ENCODE measurements at places on chromosomes 6 and 20.

DNA sequence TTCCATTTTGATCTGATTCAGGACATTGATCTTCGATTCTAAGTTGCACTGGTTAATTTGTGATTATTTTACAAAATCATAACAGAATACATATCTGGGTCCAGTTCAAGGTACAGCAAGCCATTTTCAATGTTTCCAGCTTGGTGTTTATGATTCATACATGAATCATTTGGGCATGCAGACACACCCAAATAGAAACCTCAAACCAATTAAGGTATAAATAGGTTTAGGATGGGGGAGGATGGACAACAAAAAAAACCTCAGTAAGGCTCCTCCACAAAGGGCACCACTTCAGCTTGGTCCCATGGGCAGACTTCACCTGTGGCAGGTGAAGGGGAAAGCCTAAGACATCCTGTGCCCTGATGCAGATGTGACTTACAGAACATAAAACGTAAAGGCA lies 192.7 kb downstream of the KHDC1L start:
- no peak for DNase-seq

GRCh38 chr6:125013938-125014660 lies 51.9 kb downstream of the RNF217 start:
- no peak for DNase-seq

- no peak for DNase-seq
Measured at GRCh38 chr6:36912586-36912985, 26.8 kb downstream of the C6orf89 start.

DNA sequence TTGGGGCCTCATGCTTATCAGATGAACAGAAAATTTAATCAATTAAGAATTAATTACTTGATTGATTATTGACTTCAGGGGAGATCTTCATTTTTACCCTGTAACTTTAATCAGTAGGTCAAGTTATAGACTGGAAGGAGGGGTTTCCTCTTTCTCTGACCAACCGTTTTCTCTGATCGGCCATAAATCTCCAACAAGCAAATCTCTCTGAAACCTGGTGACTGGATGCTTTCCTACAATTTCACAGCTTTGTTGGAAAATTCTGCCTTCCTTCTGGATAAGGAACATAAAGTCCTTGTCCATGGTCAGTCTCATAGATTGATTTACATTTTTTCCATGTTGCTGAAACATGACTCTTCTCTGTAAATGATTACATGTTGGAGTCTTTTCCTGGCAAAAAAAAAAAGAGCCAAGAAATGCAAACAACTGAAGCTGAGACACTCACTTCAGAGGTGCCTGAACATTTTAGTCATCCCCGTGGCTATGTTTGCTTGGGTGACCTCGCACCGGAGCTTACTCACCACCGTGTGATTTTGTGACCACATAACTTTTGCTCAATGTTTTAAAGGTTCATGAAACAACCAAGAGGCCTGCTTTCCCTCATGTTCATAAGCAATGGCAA lies 31.0 kb downstream of the IRF4 start:
- no peak for DNase-seq

GRCh38 chr6:106252687-106253086 lies 72.9 kb downstream of the ATG5 start:
- DNase-seq: no peak

GRCh38 chr6:15524861-15525401 lies 137.9 kb downstream of the DTNBP1 start:
- no peak for DNase-seq

- no peak for DNase-seq
Measured at GRCh38 chr6:43990627-43991619, 136.3 kb downstream of the MRPL14 start.

GRCh38 chr6:139708337-139709199 lies 334.1 kb upstream of the CITED2 start:
- no peak for DNase-seq

GRCh38 chr6:41182069-41183034 lies 18.6 kb downstream of the TREML2 start:
- peak; percentile 40 for DNase-seq

- DNase-seq: no peak
Measured at GRCh38 chr6:57072108-57072507, 17.9 kb upstream of the ZNF451 start.

DNA sequence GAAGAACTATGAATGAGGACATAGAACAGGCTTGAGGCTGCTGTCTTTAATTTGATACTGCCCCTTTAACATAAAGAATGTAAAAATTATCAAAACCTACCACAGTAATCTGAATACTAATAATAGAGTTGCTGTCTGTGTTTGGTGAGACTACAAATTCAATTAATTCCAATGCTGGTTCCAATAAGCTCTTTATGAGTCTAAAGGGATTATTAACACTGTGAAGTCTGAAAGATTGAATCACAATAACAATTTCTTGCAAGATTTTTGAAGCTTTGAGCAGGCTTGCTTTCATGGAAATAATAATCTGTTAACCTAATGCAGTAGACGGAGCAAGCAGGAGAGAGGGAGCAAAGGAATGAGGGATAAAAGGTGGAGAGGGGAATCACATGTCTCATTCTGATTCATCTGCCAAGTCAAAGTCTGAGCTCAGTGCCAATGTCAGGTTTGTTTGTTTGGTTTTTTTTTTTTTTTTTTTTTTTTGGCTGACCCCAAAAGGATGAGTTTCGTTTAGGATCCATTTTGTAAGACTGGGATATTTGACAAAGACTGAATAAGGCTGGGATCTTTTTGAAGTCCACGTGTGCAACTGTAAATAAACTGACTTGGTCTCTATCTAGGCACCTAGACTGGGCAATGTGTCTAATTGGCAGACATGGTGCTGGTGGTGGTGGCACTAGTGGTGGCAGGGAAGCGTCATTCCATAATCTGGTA lies 211.6 kb downstream of the RNF144B start:
- DNase-seq: no peak

- no peak for DNase-seq
Measured at GRCh38 chr20:41140226-41141133, 3.1 kb downstream of the PLCG1 start.

DNA sequence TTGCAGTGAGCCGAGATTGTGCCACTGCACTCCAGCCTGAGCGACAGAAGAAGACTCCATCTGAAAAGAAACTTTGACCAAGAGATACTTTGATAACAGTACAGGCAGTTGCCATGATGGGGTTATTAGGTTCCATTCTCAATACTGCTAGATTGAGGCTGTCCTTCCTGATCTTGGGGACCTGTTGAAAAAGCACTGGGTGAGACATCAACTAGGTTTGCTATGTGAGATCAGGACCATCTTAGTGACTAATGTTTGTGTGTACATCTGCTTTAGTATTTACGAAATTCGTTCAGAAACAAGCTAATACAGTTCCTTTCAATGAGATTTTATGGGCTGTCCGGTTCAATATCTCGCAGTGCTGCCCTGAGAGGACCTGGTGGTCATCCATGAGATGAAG lies 2.6 kb downstream of the DSE start:
- DNase-seq: no peak

GRCh38 chr20:25150016-25150415 lies 45.5 kb upstream of the ENTPD6 start:
- DNase-seq: no peak

GRCh38 chr20:51628533-51629398 lies 86.2 kb upstream of the NFATC2 start:
- no peak for DNase-seq

DNA sequence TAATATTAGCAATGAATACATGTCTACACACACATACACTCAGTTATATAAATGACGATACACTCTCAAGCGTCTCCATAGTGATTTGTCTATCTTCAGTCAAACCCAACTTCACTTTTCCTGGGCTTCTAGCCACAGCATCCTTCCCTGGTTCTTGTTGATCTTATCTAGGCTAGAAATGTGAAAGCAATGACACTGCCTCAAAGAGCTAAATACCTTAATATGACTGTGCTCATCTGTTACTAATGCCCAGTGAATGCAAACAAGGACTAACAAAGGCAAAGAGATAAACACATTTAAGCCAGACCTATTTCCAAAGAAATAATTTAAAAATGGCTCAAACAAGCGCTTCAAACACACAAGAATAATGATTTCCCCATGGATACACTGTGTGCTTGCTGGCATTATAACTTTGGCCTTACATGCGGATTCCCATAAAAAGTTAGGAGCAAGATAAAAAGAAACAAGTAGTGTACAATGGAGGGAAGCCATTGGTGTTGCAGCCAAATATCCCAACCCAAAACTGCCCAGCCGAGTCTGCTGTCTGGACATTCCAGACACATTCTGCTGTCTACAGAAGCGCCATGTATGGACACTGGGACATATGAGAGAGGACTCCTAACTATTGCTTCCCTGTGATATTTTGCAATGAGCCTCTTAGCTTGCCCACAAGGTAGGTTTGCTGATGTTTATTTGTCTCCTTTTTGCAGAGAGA lies 19.5 kb upstream of the DAAM2 start:
- no peak for DNase-seq

- no peak for DNase-seq
Measured at GRCh38 chr20:35652641-35653429, 11.9 kb downstream of the CPNE1 start.

- DNase-seq: no peak
Measured at GRCh38 chr6:118468682-118469465, 79.2 kb upstream of the PLN start.

DNA sequence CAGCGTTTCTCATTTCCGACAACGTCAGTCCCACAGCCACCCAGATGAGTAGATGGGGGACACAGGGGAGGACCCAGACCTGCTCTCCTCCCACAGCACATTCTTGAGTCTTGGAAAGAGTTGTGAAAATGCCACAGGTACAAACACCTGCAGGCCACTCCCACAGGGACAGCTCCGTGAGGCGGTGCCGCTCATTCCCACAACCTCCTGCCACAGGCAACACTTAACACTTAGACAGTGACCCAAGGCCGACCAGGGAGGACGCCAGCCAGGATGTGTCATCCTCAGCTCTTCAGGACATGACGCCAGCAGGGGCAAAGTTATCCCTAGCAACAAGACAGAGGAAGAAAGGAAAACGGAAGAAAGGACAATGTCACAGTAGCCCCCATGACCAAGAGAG lies 22.9 kb upstream of the HLA-B start:
- no peak for DNase-seq

DNA sequence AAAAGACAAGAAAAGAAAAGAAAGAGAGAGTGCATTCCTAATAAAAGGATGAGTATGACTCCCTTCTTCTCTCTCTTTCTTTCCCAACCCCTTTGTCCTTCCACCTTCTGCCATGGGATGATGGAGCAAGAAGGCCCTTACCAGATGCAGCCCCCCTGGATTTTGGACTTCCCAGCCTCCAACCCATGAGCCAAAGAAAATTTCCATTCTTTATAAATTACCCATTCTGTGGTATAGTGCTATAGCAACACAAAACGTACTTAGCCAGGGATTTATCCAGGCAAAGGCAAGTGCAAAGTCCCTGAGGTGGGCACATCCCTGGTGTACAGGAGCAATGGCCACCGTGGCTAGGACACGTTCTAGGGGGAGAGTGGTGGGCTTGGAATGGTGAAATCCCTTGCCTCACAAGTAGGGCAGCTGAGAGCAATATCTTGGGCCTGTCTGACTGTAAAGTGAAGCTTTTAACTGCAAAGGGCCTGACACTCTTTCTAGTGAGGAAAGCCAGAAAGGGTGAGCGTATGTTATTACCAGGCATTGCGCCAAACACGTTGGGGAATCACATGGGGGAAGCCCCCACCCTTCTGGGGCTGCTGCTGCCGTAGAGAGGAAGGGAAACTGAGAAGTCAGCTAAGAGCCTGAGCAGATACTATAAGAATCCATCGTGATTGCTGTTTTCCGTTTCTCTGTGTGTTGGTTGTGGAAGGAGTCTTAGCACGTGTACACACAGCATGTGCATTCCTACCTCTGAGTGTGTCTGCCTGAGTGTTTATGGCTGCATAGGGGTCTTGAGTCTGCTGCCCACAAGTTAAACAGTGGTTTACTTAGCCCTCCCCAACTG lies 50.7 kb upstream of the SIRPA start:
- no peak for DNase-seq

DNA sequence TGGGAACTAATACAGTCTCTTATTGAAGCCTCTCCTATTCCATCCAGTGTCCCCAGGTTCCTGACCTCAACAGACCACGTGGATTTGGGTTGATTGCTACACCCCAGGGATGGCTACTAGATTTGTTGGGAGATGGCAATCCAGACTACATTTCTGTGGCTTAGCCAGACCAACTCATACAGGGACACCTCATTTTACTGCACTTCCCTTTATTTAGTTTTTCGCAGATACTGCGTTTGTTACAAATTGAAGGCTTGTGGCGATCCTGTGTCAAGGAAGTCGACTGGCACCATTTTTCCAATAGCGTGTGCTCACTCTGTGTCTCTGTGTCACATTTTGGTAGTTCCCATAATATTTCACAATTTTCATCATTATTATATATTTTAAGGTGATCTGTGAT lies 10.3 kb upstream of the MTRF1L start:
- no peak for DNase-seq

- no peak for DNase-seq
Measured at GRCh38 chr6:4567141-4567540, 209.1 kb upstream of the CDYL start.

DNA sequence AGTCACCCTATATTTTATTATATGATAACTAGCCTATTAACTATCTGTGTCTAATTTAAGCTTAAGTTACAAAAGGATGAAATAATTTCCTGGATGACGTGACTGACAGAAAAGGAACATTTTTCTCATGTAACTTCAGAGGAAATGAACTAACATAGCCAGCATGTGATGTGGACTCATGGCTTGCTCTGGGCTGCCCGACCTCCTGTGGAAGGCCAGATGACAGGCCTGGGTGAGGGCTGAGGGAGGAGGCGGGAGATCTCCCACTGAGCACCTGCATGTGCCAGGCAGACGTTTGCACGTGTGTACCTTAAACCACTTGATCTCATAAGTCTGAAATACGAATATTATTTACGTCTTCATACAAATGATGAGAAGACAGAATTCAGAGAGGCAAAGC lies 321.1 kb downstream of the SYNE1 start:
- no peak for DNase-seq

- DNase-seq: no peak
Measured at GRCh38 chr6:142802124-142802523, 142.9 kb downstream of the HIVEP2 start.

DNA sequence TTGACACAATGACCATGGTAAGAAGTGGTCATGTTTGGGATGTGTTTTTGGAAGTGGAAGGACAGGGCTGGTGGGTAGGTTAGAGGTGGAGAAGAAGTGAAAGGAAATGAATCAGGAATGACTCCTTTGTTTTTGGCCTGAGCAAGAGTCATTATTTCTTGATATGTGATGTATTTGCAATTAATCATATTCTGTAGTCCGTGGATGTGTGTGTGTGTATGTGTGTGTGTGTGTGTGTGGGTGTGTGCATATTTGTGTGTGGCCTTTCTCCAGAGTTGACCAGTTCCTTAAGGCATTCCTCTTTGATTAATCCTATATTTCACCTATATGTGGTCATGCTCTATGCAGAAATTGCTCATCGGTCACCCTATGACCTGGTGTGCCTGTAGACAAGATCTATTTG lies 130.7 kb downstream of the UTRN start:
- DNase-seq: no peak

GRCh38 chr20:46214824-46215488 lies 93.3 kb downstream of the CDH22 start:
- DNase-seq: peak; percentile 15

Data from NCI-H1694 (cell line).